ENCODE measurements at places on chromosomes 7 and 10.

DNA sequence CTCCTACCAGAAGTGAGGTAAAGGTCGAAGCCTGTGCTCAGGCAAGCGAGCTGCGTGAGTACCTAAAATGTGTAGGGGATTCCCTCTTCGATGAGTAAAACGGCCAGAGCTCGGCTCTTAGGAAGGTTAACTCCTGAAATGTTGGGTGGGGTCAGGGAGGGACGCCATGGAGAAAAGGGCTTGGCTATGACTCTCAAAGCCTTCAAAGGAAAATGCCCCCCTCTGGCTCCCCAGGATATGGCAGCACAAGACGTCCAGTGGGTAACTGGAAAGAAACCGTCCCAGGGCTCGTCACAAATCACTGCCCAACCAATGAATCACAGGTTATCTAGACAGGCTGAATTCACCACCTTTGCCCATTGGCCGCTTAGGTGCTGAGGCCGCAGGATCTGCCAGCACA, 58.0 kb downstream of the CALML3 start:
- no peak for DNase-seq

GRCh38 chr7:90749774-90750173, 153.7 kb downstream of the CDK14 start:
- no peak for DNase-seq

DNA sequence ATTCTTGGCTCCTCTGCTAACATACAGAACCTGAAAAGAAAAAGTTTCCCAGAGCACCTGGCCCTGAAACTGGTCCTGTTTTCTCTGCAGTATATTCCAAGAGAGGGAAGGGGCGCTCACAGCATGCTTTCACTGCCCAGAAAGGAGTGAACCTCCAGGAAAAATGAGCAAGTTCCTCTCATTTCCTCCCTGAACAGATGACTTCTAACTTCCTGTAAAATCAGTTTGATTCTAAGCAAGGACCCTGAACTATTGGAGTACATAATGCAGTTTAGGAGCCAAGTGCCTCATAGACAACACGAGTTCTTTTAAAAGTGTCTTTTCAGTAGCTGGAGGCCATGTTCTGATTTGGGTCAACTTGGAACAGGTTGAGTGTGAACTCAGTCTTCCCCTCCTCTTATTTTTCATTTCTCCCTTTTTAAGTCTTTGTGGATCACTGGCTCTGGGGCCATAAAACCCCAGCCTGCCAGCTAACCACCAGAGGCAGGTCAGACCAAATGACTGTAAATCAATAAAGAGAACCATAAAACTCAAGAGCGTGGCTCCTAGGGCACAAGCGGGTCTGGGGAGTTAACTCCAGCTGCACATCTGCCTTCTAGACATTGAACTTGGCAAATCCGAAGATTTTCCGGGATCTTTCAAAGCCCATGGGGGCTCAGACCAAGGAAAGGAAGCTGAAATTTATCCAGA, 5.9 kb upstream of the LRRC18 start:
- no peak for DNase-seq

- no peak for DNase-seq
Observed at GRCh38 chr7:5701085-5701914, 80.2 kb downstream of the RNF216 start.

DNA sequence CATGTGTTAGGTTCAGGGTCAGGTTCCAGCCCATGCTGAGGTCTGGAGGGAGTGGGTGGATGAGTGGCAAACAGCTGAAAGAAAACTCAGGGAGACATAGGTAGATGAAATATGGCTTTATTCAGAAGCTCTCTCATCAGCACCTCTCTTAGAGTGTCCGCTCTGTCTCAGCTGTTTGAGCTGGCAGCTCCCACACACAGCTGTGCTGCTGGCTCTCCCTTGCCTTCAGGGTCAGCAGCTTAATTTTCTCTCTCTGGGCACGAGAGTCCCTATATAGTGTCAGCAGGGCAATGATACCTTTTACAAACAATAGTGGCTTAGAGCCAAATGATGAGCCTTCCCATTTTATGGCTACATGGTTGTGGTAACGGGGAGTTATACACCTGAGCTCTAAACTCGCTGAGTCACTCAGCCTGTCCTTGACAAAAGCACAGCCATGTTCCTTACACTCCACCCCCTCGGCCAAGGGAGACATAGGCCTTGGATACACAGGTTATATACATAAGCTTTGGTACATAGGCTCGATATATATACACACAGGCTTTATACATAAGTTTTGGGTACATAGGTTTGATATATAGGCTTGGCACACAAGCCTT, 10.4 kb downstream of the RNF133 start:
- DNase-seq = no peak

DNA sequence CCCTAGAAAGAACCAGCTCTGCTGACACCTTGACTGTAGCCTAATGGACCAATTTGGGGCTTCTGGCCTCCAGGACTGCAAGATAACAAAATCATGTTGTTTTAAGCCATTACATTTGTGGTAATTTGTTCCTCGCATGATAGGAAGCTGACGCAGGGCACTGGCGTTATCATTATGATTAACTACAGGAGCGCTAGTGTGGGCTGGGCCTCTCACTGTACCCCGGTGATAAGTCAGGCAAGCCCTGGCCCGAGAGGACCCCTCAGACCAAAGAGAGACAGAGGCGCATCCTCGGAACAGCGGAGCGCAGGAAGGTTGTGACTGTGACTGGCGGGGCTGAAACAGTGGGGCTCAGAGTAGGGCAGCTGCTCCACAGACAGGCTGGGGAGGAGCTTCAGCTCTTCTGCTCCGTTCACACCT, 150.3 kb upstream of the CHST15 start:
- DNase-seq = no peak

DNA sequence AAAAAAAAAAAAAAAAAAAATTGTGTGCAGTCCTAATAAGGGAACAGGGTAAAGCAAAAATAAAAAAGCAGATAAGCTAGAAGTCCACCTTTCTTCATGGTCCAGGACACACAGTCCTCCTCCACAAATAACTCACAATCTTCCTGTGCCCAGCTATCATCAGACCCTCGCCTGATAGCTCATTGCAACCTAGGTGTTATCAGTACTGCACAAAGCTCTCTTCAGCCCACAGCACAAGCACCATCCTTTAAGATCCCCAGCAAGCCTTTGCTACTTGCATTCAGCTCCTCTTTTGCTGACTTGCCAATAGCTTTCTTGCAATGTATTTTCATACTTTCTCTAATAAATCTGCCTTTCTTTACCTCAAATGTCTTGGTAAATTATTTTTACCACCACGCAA, 5.0 kb downstream of the NDUFA5 start:
- DNase-seq = no peak

DNA sequence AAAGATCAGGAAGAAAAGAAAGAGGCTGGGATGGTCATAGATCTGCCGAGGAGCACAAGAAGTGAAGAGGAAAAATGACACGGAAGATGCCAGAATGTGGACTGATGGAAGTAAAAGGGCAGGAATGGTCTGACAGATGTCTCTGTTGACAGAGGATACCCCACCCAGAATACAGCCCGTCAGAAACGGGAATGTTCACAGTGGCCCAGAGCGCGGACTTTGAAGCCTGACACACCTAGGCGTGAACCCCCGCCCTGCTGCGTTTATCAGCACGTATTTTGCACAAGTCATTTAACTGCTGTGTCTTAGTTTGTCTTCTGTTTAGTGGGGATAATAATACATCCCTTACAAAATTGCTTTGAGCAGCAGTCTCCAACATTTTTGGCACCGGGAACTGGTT, 27.1 kb downstream of the AKR1B1 start:
- DNase-seq = no peak

DNA sequence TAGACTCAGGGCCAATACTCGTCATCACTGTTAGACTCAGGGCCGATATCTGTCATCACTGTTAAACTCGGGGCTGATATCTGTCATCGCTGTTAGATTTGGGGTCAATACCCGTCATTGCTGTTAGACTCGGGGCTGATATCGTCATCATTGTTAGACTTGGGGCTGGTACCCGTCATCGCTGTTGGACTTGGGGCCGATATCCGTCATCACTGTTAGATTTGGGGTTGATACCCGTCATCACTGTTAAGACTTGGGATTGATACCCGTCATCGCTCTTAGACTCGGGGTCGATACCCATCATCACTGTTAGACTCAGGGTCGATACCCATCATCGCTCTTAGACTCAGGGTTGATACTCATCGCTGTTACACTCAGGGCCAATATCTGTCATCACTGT, 56.5 kb downstream of the BEND7 start:
- no peak for DNase-seq

DNA sequence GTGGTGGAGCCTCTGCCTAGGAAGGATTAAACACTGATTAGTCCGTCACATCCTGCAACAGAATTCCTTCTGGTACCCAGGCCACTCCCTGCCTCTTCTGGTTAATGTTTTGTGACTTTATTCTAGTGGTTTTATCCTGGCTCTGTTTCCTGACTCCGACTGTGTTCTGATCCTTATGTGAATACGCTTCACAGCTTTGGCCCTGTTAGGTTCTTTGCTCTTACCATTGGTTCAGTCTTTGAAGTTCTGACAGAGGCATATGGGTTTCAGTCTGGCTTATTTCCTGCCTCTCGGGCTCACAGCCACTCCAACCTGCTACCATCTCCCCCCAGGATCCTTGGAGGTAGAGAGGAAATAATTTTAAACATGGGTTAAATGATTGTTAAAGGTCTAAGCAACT, 23.2 kb upstream of the FGL2 start:
- no peak for DNase-seq

All from endothelial cell (in vitro differentiated cells).